A549 (cell line): ENCODE measurements at places on chromosomes 5 and 9.

DNA sequence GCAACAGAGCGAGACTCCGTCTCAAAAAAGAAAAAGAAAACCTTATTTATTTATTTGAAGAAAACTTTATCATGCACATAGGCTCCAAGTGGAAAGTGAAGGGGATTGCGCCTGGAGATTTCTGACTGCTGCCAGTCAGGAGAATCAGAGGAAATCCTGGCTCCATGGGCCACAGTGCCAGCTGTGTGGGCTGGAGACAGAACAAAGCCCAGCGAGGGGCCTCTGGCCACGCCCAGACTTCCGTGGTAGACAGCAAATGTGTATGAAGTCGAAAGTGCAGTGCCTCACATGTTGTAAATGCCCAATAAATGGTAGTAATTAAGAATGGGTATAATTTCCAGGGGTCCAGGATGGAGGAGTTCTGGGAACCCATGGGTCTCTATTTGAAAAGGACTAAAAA, 75.8 kb upstream of the WWC1 start:
- no peak for DNase-seq

- no peak for DNase-seq
Measured at GRCh38 chr9:113355040-113355596, 5.8 kb downstream of the BSPRY start.

GRCh38 chr5:68744206-68744605, 349.6 kb upstream of the SLC30A5 start:
- DNase-seq: no peak

GRCh38 chr5:173294673-173295320, 33.4 kb downstream of the STC2 start:
- DNase-seq: no peak

- no peak for DNase-seq
Measured at GRCh38 chr9:33429256-33429985, 18.0 kb downstream of the AQP3 start.

DNA sequence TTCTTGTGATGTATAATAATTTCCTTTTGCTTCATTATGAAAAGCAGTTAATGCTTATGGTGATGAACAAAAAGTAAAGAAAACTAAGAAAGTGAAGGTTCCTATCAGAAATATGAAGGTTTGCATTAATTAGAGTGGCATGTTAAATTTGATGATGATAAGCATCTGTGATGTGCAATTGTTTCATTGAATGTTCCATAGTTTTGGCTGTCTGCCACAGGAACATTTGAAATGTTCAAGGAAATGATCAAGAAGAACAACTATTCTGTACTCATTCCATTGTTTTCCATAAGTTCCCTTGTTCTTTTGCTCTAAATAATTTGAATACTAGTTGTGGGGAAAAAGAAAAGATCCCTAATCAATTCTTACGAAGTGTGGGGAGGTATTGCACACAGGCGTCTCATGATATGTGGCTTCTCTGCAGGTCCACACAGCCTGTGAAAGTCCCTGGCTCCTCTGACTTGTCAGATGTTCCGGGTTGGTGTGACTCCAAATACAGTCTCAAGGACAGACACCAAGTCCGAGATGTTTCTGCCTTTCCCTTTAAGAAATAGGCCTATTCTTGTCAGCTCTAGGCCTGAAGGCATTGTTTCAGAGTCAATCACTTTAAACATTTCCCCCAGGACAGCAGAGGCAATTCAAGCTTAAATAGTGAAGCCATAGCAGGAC, 152.6 kb upstream of the MAST4 start:
- DNase-seq: no peak

- DNase-seq: no peak
Measured at GRCh38 chr9:69981686-69982445, 61.8 kb upstream of the MAMDC2 start.

GRCh38 chr5:51479840-51480239, 96.6 kb downstream of the ISL1 start:
- DNase-seq: no peak

- DNase-seq: peak; percentile 98
Measured at GRCh38 chr9:6757456-6758247, at the start of gene KDM4C. KDM4C (plus strand) TSS chr9:6757973; CDS start chr9:6792989, 35,016 bp downstream.

GRCh38 chr9:118882684-118883083, 486.6 kb downstream of the BRINP1 start:
- peak; percentile 20 for DNase-seq
